Liver (tissue), 10 donors: ENCODE measurements at places on chromosomes 12 and 14.
A peak's percentile ranks its signal among the peaks of the same experiment; 100 is the strongest.

DNA sequence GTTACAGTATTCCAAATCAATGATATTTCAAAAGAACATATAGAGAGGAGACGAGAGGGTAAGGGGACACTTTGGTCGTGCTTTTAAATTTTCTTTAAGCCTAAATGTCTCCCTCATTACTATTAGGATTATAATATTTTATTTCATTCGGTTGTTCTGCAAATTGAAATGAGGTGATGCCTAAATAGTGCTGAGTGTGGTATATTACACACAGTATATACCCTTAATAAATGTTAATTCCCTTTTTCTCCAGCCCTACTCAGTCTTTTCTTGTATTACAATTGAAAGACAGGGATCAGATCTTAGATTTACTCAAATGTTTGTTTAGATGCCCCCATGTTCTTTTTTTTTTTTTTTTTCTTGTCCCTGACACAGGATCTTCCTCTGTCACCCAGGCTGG lies 7.7 kb downstream of the SNAPC1 start:
- no peak overlapping the region for H3K4me3 ChIP-seq
- DNase-seq, result no peak
- no peaks in the 10 kb centered on the region for H3K27me3 ChIP-seq
- H3K27ac ChIP-seq, result no peak overlapping the region
- H3K4me1 ChIP-seq, result no peaks in the 10 kb centered on the region
- peaks cover 7% of the 10 kb centered on the region for H3K36me3 ChIP-seq

DNA sequence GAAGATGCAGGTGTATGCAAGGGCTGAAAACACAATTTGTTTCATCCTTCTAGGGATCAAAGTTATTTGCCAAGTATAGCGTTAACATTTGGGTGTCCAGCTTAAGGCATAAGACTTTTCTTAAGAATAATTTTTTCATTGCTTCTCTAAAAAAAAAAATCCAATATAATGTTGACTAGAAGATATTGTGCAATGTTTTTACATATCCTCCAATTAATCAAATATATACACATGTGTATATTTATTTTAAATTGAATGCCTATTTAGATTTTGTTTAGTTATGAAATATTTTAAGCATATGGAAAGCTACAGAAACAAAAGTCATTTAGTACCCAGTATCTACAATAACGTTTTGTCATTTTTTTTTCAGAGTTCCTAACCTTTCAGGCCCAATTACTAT lies 28.5 kb upstream of the KRR1 start:
- H3K36me3 ChIP-seq, result no peaks in the 10 kb centered on the region
- H3K4me3 ChIP-seq, result no peak overlapping the region
- no peak overlapping the region for H3K27ac ChIP-seq
- DNase-seq, result no peak
- H3K27me3 ChIP-seq, result no peaks in the 10 kb centered on the region
- no peaks in the 10 kb centered on the region for H3K4me1 ChIP-seq

DNA sequence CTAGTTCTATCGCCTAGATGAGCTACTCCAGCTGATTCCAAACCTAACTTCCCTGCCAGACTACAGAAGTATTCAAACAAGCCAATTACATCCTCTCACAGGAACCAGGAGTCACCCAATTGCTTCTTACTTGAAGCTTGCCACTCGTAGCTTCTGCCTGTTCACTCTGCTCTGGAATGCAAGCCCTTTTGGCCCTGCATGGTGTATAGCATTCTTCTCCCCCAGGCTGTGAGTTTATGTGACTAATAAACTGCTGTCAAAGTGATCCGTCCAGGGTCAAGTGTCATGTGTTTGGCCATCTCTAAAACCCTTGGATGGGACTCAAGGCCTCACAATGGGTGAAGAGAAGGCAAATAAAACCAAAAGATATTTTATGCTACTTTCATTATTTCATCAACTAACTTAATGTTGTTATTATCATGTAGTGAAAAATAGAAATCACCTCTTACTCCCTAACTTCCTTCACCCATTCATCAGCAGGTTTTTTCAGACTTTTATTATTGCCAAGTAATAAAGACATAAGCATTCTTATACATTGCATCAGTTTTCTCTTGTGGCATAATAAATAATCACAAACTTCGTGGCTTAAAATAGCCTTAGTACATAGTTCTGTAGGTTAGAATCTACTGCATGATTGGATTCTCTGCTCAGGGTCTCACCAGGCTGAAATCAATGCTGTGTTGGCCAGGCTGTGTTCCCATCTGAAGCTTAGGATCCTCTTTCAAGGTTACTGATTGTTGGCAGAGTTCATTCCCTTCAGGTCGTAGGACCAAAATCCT lies 1981.7 kb upstream of the FLRT2 start:
- H3K4me1 ChIP-seq, result no peaks in the 10 kb centered on the region
- H3K27me3 ChIP-seq, result no peaks in the 10 kb centered on the region
- no peak for DNase-seq
- H3K4me3 ChIP-seq, result no peak overlapping the region
- no peaks in the 10 kb centered on the region for H3K36me3 ChIP-seq

GRCh38 chr12:118055865-118056773 lies 4.9 kb downstream of the WSB2 start:
- H3K4me1 ChIP-seq, result peaks cover 52% of the 10 kb centered on the region
- H3K27ac ChIP-seq, result peak overlapping the region; percentile 29
- H3K27me3 ChIP-seq, result no peaks in the 10 kb centered on the region
- H3K36me3 ChIP-seq, result no peaks in the 10 kb centered on the region
- DNase-seq, result no peak

GRCh38 chr12:131892711-131893604 lies 1.5 kb upstream of the ULK1 start:
- peaks cover 2% of the 10 kb centered on the region for H3K36me3 ChIP-seq
- H3K4me3 ChIP-seq, result no peak overlapping the region
- H3K27ac ChIP-seq, result no peak overlapping the region
- peaks cover 1% of the 10 kb centered on the region for H3K4me1 ChIP-seq

DNA sequence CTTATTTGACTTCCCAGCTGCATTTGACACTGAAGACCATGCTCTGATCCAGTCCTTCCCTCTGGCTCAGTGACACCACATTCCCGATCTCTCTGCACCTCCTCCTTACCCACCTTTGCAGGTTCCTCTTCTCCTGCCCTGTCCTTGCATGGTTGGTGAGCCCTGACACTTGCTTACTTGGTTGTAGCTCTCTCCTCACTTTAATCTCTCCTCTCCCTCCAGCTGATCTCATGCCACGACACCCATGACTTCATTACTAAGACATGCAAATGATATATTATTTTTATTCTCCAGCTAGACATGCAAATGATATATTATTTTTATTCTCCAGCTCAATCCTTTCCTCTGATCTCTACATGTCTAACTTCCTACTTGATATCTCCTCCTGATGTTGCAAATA lies at the start of gene SERPINA9:
SERPINA9 (minus strand) TSS at position 175 of the 400 bp plus-strand sequence. CDS start 6,357 bp downstream, outside the sequence.
- peaks cover 6% of the 10 kb centered on the region for H3K4me1 ChIP-seq
- H3K4me3 ChIP-seq, result no peak within 1 kb of the TSS
- DNase-seq, result no peak
- no peaks in the 10 kb centered on the region for H3K36me3 ChIP-seq
- H3K27me3 ChIP-seq, result no peaks in the 10 kb centered on the region
